EL (cell line): ENCODE measurements at places on chromosomes 13 and 19.

DNA sequence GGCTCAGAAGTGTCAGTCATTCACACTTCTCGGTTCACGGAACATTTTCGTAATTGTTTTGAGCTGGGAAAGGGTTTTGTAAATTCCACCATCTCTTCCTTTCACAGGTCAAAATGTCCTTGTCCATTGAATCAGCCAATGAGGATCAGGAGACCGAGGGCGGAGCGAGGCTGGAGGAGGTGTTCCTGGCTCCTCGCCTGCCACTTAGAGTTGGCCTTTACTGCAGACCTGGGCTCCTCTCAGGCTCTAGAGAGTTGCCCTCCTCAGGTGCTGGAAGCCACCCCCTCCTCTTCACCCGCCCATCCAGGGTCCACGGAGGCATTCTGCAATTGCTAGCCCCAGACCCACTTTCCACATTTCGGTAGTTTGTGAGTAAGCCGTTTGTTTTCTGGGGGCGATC lies 370.4 kb downstream of the IRS2 start:
- DNase-seq: no peak

DNA sequence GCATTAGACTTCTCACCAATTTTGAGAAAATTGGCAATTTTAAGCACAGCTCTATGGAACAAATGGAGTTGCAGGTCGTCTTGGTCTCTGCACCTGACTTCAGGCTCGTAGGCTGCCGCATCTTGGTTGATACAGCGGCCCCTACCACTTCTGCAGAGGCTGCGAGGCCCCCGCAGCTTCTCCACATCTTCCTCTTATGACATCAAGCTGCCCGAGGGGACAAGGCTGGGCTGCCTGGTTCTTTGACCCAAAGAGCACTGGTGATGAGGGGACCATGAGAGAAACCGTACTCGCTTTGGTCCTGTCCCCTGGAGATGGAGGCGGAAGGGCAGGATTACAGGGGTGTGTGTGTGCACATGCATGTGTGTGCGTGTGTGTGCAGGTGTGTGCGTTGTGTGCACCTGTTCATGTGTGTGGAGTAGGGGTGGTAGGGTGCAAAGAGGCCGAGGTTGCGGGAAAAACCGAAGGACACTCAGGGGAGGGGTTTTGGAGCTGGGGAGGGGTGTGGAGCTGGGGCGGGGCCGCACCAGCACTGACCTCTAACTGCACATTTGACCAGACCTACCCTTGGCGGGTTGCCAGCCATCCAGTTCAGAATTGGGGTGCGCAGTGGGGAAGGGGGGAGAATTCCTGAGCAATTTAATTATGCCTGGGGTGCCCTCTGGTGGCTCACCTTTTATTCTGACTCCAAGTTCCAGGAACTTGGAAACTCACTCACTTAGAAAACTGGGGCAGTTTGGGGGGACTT lies 65.1 kb upstream of the ARHGEF7 start:
- DNase-seq: peak; percentile 22

- no peak for DNase-seq
Observed at GRCh38 chr19:17862711-17863519, 3.2 kb downstream of the RPL18A start.

DNA sequence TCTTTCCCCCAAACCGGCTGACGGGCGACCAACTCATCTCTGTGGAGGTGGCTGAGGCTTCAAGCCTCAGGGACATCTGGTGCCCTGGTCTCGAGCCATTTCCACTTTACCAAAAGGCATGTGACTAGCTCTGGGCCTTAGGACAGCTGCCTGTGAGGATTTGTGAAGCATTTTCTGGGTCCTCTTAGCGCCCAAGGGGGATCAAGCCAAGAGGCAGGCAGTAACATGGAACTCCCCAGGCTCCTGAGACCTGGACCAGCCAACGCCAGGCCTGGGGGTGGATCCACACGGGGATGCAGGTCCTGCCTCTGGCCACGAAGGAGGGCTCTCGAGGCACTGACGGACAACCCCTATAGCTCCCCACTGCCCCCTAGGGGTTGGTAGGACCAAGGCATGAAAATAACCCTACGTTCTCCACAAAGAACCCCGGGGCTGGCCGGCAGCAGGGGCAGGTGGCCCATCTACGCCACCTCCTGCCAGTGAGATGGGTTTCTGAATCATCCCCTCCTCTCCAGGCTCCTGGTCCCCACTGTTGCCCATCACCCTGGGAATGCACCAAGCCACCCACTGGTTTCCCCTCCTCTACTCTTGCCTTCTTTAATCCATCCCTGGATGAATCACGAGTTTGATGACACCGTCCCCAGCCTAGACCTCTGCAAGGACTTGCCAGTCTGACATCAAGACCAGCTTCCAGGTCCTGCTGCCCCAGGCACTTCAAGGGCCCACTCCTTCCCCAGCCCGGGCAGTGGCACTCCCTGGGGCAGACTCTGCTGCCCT lies 7.0 kb upstream of the MYDGF start:
- DNase-seq: peak; percentile 42

DNA sequence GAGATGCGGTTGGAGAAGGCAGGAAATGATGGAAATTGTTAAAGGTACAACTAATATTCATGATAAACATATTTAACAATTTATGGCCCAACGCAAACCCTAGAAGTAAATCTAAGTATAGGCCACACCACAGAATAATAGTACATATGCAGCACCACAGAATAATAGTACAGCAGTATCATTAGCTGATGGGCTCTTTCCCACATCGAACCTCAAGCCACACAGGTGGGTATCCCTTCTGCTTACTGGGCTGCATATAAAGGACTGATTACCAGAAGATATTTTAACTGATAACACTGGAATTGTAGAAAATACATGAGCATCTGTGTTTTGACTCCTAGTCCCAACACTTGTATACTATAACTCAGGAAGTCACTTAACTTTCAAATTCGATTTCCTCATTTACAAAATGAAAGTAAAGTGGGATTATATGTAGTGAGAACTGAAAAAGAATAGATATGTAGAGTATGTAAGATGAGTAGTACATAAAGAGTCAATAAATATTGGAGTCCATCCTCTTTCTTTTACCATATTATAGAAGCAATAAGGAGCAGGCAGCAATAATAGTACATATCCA lies 91.5 kb downstream of the TSC22D1 start:
- DNase-seq: no peak

DNA sequence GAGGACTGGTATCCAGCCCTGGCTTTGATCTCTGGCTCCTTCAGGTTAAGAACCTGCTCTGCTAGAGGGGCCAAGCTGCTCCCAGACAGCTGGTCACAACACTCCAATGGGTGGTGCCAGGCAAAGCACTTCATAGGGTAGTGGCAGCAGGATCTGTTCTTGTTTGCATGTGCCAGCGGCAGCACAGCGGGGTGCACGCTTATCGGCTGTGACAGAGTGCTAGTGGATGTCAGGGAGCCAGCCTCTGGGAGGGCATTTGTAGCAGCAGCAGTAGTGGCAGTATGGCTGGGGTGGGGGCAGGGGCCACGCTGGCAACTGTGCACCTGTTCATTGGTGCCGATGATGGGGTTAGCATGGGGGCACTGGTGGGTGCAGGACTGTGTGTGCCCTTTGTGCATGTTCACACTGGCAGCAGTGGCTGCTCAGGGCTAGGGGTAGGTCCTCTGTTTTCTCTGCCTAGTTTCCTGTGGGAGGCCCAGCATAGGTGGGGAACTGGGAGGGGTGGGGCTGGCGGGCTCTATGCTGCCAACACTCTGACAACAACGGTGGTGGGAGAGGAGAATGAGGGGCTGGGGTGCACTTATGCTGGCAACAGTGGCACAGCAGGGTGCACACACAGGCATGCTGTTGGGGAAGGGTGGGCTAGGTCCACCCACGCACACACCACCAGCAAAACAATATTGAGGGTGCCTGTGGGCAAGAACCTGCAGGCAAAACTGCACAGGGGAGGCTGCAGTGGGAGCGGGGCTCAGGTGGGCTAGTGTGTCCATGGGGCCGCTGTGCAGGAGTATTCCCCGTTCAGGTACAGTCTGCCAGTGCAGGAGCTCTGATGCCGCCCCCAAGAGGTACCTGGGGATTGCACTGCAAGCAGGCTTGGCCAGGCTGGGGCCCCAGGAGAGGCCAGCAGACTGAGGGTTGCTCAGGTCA lies 19.3 kb downstream of the AP1M1 start:
- DNase-seq: no peak

- DNase-seq: no peak
Observed at GRCh38 chr19:31104451-31104850, 244.8 kb downstream of the TSHZ3 start.

- DNase-seq: no peak
Observed at GRCh38 chr13:74986609-74987008, 495.4 kb downstream of the TBC1D4 start.

DNA sequence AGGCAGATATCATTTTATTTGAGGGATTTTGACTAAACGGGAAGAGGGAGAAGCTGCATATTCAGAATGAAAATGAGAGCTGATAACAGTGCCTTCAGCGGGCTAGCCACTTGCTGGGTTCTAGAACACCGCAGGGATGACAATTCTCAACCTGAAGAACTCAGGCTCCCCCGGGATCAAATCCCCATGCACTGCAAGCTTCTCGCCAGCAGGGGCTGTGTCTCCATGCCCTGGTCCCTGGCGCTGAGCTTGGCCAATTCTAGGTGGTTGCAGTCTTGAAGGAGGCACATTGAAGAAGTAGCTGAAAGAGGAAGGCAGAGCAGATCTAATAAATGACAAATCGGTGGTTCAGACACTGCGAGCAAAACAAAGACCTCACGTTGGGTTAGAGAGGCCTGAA lies 128.7 kb downstream of the UQCRFS1 start:
- DNase-seq: peak; percentile 23

- no peak for DNase-seq
Observed at GRCh38 chr19:1233115-1233667, 4.6 kb downstream of the CBARP start.

GRCh38 chr19:33551676-33552075 lies 30.1 kb upstream of the PEPD start:
- DNase-seq: no peak

- no peak for DNase-seq
Observed at GRCh38 chr13:58728126-58728525, 1096.6 kb downstream of the PCDH17 start.

DNA sequence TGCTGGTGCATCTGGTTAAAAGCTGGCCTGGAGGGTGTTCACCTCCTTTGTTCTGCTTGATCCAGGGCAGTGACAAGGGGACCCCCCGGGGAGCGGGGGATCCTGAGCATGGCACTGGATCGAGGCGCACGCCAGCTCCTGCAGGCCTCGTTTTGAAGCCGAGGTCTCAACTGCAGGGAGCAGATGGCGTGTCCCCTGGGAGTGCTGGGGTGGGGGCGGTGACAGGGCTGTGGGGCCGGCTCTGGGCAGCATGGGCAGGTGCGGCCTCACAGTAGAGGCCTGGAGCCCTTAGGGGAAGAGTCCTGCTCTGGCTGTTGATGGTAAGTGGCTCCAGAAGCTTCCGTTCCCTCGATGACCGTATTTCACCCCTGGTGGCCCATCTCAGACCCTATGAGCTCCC lies 51.8 kb downstream of the CRTC1 start:
- DNase-seq: no peak

GRCh38 chr13:88086577-88086976 lies 415.4 kb downstream of the SLITRK5 start:
- DNase-seq: peak; percentile 1

- DNase-seq: peak; percentile 20
Observed at GRCh38 chr19:19338082-19338481, 17.5 kb downstream of the MAU2 start.

GRCh38 chr13:49183672-49184325 lies 36.3 kb upstream of the MLNR start:
- no peak for DNase-seq

DNA sequence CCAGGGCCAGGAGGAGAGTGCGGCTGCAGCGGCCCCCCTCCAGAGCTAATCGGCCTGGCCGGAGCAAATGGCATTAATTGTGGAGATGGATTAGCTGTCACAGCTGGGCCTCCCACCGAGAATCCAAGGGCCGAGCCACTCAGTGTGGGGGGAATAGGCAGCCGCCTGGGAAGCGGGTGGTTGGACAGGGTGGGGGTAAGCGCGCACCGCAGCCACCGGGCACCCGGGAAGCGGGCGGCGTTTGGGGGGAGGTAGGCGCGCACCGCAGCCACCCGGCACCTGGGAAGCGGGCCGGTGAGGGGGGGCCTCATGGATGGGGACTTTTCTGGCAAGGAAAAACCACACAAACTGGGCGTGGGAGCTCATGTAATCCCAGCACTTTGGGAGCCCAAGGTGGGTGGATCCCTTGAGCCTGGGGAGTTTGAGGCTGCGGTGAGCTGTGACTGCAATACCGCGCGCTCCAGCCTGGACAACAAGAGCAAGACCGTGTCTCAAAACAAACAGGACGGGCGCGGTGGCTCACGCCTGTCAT lies 9.7 kb downstream of the R3HDM4 start:
- DNase-seq: no peak

- DNase-seq: no peak
Observed at GRCh38 chr19:30103981-30104380, 161.9 kb downstream of the URI1 start.
